ENCODE measurements at places on chromosomes 3 and 15.

DNA sequence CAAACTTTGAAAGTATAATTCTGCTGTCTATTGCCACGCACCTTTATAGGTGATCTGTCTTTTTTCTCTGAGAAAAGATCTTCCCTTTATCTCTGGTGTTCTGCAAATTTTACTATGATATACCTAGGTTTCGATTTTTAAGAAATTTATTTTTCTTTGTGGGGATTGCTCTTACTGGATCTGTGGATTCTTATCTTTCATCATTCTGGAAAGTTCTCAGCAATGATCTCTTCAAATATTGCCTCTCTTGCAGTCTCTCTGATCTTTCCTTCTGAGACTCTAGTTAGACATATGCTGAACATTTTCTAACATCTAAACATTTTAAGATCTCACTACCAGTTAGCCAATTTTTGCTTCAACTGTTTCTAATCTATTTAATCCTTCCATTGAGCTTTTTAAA lies 47.0 kb upstream of the ATOSA start:
- DNase-seq: no peak

DNA sequence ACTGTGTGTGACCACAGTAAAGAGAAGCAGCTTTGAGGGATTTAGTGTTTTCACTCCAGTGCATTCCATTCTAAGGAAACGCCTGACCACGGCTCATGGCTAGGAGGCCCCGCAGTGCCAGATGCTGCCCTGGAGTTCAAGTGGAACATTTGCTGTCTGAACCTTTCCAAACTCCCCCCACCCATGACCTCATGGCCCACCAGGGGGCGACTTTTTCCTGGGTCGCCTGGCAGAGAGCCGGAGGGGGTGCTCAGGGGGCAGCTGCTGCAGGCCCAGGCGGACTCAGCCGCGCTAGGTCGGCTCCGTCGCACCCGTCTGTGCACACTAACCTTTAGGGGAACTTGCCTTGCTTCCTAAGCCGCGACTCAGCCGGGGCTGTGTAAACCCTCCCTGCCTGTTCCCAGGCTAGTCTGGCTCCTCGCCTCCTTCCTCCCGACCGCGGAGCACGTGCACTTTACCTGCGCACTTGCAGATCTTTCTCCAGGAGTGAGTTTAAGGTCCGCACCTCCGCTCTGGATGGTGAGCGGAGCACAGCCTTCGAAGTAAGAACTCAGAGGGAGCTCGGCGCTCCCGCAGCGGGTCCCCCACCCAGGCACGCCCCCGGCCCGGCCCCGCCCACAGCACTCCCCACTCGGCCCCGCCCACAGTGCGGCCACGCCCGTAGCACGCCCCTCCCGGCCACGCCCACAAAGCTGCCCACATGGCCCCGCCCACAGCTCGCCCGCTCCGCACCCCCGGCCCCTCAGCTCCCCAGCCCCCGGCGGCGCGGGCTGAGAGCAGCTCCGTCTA lies at the start of gene OCA2:
TSS of gene OCA2 (minus strand) at position 550 of the 789 bp plus-strand sequence. CDS start 17,441 bp downstream, outside the sequence.
- DNase-seq: no peak

DNA sequence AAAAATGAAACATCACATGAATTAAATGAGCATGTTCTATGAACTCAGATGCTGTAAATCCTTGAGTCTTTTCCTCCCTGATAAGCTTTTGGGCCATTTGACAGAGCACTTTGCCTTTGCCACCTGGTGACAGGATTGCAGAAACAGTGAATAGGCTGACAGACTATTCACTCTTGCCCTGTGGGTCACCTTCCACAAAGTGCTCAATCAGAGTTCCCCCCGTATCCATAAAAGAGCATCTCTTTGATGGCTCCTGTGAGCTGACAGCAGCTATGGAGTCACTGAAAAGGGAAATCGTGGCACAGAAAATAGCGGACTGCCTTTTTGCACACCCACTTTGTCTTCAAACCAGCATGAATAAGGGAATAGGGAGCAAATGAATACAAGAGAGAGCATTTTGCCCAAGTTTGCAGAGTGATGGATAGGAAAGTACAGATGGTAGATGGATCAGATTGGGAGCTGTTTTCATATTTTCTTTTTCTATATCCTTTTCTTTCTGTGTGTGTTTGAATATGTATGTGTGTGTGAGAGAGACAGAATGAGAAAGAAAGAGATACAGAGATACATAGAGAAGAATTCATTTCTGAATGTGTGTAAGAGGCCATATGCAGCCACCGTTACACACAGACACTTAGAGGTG lies 37.8 kb upstream of the GOLM2 start:
- no peak for DNase-seq

DNA sequence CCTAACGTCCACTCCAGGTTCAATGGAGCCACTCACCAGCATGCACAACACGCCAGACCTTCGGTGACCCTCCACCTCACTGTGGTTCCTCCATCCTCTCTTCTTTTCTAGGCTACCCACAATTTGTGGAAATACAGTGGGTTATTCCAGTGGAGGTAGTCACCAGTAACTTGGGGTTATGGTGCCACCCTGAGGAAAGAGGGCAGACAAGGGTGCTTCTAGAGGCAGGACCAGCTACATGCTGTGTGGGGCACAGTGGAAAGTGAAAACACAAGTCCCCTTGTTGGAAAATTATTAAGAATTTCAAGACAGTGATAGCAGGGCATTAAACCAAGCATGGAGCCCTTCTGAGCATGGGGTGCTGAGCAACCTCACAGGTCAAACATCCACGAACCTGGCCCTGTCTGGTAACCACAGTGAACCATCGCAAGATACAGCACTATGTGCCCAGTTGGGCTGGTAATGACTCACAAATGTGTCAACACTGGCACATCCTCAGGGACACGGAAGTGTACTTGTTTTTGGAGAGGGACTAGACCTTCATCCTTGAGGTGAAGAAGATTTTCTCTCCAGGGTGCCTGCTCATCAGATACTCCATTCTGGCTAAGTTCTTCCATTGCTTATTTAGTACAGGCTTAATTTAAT lies 166.7 kb downstream of the STT3B start:
- no peak for DNase-seq
